Esophagus squamous epithelium (tissue), 5 donors: ENCODE measurements at places on chromosomes 3 and 15. TPM values are rescaled to one million over a fixed set of nuclear protein-coding genes. Genes with fewer than 3 reads are reported as not detected.

SLC51A gene
- total RNA-seq: not detected

KLHL40 gene
- total RNA-seq: not detected

MCF2L2 gene
- total RNA-seq: 2.9 TPM

EXD1 gene
- total RNA-seq: not detected

CATSPER2 gene
- total RNA-seq: 2.4 TPM

TRIM42 gene
- total RNA-seq: not detected

NANOGP8 gene
- total RNA-seq: 0.95 TPM

- DNase-seq: no peak
These were observed 178.3 kb downstream of the UACA start for GRCh38 chr15:70584838-70585706.

- DNase-seq: no peak
These were observed 55.2 kb upstream of the SEC61A1 start for GRCh38 chr3:127997016-127997415.

DNA sequence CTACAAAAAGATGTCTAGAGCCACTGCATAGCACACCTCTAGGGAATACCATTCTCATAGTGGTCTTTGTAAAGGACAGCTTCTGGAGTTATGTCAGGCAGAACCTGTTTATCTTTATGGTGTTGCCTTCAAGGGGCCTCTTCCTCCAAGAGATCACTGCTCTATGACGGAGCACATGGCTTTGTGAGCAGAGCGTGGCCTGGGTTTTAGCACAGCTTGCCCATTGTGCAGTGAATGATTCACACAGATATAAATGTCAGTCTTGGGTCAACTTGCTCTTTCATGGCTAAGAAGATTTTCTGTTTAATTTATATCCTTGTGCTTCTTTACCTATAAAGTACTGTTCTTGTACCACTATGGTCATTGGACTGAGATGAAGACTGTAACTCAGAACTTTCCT is 41.5 kb upstream of the RBMS3 start:
- DNase-seq: no peak

DNA sequence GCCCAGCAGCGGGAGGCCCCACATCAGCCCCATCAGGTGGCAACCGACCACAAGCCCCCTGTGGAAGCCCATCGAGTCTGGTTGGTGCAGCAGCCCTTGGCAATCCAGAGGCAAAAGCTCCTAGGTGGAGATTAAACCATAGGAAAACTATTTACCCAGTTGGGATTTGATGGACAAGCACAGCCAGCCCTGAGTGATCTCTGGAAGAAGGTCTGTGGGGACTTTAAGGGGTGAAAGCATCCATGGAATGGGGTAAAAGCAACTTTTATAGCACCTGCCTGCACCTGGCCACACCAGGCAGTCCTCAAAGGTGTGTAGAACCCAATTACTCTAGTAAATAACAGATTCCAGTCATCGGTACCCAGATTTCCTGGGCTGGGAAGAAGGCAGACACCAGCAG is 206.3 kb downstream of the IGSF11 start:
- no peak for DNase-seq

GRCh38 chr3:22660606-22661005 is 542.5 kb upstream of the UBE2E2 start:
- no peak for DNase-seq

GRCh38 chr3:102230057-102230456 is 204.8 kb upstream of the ZPLD1 start:
- no peak for DNase-seq

DNA sequence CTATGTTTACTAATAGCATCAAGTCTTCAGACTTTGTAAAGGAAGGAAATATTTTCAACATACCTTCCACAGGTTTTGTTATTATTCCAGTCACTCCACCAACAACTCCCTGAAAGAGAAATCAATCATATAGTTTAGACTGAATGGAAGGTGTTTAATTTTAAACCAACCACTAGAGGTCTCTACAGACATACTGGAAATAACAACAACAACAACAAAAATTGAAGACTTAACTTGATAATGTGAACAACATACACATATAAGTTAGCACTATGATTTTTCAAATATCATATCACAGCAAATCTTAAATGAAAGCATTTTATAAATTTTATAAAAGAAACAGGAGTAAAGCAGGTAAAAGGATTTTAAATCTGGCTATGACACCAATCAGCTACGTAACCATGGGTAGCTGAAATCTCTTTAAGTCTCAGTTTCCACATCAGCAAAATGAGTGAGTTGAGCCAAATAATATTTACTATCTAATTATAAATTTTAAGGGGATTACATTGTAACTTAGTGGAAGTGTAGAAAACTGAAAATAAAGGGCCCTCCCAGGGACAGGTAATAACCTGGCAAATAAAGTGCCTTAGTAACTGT is 188.2 kb downstream of the VPS13C start:
- no peak for DNase-seq

- DNase-seq: no peak
These were observed 483.8 kb downstream of the MECOM start for GRCh38 chr3:169179722-169180121.

DNA sequence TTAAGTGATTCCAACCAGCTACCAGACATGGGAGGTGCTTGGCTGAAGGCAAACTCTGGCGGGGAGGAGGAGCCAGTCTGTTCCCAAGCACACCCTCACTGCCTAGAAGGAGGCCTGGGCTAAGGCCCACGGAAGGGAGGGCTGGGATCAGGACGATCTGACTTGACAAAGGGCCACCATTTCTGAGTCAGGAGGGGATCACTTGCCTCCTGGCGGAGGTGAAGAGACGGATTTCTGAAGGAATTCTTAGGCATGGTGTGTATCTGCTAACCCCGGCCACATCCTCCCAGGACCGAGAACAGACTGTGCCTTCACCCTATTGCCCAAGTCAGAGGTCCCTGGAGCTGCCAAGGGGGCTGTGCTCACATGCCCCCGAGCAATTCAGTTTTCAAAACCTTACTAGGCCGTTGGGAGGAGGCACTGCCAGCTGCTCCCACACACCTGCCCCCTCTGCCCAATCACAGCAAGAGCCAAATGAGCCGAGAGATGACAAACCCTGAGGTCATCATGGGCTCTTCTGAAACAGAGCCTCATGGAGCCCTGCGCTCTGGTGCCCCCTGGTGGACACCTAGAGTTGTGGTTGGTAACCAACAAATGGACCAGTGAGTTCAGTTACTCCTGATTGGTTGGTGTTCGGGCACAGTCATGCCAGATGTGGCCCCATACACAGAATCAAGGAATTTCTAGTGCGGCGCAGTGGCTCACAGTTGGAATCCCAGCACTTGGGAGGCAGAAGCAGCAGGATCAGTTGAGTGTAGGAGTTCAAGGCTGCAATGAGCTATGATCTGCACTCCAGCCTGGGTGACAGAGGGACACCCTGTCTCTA is 6.5 kb upstream of the TNK2 start:
- DNase-seq: no peak

DNA sequence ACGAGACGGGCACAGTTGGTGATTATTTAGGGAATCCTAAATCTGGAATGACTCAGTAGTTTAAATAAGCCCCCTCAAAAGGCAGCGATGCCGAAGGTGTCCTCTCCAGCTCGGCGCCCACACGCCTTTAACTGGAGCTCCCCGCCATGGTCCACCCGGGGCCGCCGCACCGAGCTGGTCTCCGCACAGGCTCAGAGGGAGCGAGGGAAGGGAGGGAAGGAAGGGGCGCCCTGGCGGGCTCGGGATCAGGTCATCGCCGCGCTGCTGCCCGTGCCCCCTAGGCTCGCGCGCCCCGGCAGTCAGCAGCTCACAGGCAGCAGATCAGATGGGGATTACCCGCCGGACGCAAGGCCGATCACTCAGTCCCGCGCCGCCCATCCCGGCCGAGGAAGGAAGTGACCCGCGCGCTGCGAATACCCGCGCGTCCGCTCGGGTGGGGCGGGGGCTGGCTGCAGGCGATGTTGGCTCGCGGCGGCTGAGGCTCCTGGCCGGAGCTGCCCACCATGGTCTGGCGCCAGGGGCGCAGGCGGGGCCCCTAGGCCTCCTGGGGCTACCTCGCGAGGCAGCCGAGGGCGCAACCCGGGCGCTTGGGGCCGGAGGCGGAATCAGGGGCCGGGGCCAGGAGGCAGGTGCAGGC is 318.0 kb downstream of the FGF12 start:
- no peak for DNase-seq

- no peak for DNase-seq
These were observed 15.6 kb downstream of the SEMA3F start for GRCh38 chr3:50170689-50171088.

DNA sequence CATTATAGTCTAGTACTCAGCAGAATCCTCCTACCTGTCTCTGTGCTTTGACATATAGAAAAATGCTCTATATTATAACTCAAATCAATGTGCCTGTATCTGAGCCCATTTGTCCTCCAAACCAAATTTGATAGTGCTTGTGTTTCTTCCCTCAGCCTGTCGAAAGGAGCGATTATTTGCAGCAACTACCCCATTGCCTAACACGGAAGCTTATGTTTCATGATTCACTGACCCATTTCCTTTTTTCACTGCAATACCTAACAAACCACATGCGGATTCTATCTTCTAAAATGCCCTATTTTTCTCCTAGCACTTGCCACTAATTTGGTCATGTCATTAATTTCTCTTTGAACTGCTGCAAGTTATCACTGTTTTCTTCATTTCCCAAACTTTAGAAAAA is 1220.6 kb upstream of the CADM2 start:
- DNase-seq: no peak

GRCh38 chr3:15310491-15311370 is 21.7 kb downstream of the SH3BP5 start:
- DNase-seq: no peak

DNA sequence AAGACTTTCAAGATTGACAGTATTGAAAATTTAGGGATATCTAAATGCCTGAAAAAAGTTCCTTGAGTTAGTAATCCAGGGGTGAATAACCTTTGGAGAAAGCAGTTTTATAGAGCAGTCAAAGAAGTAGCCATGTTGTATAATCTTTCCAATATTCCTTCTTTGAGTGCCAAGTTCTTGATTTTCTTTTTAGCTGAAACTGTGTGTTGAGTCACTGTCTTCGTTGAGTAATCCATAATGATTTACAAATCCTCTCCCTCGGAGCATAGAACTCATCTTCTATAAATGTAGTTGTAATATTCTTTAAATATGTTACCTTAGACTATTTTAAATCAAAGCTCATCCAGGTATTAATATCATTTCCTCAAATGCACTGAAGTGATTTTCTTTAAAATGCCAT is 135.2 kb downstream of the BBX start:
- no peak for DNase-seq

DNA sequence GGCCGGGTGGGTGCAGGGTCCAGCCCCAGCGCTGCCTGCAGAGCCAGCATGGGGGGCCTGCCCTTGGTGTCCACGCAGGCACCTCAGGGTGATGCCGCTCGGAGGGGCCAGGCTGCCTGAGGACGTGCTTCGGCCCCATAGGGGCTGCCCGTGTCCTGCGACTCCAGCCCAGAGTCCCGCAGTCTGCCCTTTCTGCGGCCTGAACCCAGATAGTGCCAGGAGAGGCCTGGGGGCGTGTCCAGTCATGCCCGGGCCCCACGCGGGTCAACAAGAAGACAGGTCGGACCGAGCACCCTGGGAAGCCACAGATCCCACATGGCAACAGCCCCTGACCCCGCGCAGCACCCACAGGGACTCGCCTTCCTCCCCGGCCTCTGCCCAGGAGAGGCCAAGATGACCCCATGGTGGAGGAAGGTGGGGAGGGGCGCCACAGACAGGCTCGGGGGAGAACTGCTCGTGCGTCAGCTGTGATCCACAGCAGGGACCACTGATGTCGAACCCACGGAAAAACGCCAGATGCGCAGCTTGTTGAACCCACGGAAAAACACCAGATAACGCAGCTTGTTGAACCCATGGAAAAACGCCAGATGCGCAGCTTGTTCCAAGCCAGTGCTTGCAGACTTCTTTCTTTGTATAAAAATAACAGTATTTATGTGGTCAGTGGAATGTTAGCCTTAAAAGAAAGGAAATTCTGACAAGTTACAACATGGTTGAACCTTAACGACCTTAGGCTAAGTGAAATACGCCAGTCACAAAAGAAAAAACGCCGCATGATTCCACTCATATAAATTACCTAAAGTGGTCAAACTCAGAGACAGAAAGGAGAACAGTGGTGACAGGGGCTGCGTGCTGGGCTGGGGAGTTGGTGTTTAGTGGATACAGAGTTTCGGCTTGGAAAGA is 28.5 kb downstream of the CYFIP1 start:
- no peak for DNase-seq

DNA sequence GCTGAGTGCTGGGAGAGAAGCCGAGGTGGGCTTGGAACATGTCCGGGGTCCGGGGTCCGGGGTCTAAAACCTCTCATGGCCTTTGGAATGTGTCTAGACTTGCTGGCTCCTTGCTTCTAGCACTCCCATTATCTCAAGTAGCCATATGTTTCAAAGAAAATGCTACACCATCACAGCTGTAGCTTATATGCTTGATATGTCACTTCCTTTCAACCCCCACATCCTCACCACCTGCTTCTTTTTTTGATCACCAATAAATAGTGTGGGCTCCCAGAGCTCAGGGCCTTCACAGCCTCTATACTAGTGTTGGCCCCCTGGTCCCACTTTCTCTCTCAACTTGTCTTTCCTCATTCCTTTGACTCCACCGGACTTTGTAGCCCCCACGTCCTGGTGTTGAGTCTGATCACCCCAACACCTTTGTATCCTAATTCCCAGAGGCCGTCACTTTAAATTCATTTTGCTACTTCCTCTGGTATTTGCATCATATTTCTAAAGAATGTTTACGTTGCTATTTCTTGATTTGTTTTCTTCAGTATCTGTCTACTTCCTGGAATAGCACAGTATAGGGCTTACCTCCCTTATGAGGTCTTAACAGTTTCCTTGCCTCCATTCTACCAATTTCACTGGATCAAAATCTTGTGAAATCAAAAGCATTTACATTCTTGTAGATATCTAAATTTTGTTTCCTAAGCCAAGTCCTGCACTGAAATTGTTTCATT is 71.9 kb upstream of the CHRNB4 start:
- DNase-seq: no peak

DNA sequence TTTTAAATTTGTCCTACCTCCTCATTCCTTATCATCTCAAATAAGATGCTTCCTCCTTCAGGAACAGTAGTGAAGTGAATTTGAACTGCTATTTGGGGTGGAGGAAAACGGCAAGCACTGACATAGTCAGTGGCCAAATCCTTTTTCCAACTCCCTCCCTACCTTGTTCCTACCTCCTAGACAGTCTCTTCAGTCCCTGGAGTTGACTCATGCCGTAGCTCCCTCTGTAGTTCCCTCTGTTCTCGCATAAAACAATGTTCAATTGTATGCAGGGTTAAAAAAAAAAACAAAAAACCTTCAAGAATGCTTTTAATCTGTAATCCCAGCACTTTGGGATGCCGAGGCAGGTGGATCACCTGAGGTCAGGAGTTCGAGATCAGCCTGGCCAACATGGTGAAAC is 1.4 kb downstream of the UBR1 start:
- no peak for DNase-seq

DNA sequence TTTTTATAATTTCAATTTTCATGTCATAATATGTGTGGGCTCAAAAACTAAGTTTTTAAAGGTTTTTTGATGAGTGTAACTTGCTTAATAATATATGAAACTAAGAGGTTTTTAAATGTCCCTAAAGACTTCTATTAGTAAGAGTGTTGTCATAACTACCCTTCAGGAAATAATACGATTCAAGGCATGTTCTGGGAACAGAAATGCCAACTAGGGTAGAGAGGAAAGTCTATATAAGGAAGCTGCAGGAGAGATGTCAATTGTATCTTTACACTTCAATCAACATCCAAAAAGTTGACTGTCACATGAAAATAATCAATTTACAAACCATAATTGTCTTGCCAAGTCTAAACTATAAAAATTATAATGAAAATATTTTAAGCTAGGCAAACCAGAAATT is 76.3 kb downstream of the SMARCC1 start:
- DNase-seq: no peak
